ENCODE measurements at places on chromosomes 3 and 15.

GRCh38 chr15:32867313-32867626 is 149.5 kb downstream of the GREM1 start:
- no peak for DNase-seq

GRCh38 chr3:174863488-174863887 is 4.4 kb downstream of the NAALADL2 start:
- DNase-seq: no peak

- DNase-seq: no peak
Observed at GRCh38 chr3:80079886-80080285, 312.1 kb upstream of the ROBO1 start.

GRCh38 chr3:17500618-17501017 is 241.8 kb downstream of the TBC1D5 start:
- DNase-seq: no peak

GRCh38 chr3:119967353-119968006 is 126.8 kb downstream of the GSK3B start:
- no peak for DNase-seq

DNA sequence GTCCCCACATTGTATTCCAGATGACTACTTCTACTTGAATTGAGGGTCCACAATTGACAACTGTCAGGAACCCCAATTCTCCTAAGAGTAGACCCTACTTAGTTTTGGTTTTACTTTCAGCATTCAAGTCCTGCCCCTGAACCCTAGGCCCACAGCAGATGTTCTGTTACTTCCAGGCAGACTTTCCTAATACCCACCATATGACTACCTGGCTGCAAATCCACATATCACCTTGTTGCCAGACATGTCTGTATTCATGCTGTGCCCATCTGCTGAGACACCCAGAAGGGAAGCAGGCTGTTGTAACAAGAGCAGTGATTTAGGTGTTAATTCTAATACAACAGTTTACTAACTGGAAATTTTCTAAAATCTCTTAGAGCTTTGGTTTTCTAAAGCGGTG is 235.1 kb upstream of the CCDC54 start:
- DNase-seq: no peak

DNA sequence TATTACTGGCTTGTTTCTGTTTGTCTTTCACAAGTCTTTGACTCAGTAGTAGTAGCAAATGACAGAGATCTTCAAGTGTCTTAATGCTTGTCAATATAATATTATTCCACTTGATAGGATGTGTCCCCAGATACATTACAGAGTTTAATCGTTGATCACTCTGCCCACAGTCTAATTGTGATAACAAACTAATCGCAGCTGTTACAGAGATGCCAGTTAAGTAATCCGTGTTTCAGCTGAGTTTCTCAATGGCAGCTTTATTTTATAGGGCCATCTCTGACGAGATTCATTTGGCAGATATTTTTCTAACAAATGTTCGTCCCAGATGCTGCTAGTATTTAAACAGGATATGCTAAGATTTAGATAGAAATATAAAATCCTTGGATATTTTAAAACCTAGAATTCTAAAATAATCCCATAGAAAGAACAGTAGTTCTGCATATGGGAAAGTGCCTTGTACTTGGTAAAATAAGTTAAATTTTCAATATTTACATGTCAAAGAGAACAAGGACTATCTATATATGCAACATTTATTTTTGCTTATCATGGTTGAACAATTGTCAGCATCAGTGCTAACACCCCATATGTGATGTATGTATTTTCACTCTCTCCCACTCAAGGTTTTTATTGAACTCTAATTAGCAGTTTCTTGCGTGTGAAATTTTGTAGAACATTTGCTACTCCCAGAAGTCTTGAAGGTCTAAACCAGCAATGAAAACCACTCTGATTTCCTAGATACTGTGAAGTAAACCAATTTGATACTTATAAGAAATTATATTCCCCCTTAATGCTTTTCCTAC is 185.5 kb downstream of the MBNL1 start:
- no peak for DNase-seq
